Heart left ventricle (tissue), 16 donors: ENCODE measurements at places on chromosomes 7 and 10. TPM values are rescaled to one million over a fixed set of nuclear protein-coding genes. Genes with fewer than 3 reads are reported as not detected.

DNA sequence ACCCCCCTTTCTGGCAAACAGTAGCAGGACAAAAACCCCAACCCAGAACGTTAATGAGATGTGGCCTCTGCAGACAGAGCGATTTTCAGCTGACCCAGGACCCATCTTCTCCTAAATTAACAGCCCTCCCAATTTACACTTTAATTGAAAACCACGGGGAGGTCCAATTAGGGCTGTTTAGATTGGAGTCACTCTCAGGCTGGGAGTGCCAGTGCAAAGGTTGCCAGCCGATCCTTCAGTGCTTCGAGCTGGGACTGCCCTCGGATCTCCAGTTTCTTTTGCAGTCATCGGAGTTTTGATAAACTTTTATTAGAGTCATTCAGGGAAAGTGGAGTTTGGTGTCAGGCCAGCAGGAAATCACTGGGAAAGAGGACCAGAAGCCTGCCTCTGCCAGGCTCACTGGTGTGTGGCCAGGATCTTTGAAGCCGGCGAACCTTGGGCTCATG is 108.0 kb downstream of the DOCK1 start:
- DNase-seq: no peak

- no peak for DNase-seq
Observed at GRCh38 chr7:9863545-9863944, 1110.1 kb upstream of the PHF14 start.

- peak; percentile 79 for DNase-seq
Observed at GRCh38 chr7:45917658-45918057, 3.4 kb downstream of the IGFBP3 start.

DNA sequence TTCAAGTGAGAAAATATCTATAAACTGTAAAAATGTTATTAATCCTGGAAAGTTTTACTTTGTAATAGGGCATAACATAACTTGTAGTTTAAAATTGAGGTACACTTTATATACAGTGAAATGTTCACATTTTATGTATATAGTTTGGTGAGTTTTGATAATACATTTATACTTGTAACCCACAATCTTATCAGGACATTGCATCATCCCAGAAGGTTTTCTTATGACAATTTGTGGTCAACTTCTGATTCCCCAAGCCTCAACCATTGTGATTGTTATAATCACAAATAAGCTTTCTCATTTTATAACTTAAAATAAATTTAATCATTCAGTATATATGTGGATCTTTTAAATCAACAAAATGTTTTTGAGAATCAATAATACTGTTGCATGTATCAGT is 151.1 kb downstream of the TFPI2 start:
- DNase-seq: no peak

DNA sequence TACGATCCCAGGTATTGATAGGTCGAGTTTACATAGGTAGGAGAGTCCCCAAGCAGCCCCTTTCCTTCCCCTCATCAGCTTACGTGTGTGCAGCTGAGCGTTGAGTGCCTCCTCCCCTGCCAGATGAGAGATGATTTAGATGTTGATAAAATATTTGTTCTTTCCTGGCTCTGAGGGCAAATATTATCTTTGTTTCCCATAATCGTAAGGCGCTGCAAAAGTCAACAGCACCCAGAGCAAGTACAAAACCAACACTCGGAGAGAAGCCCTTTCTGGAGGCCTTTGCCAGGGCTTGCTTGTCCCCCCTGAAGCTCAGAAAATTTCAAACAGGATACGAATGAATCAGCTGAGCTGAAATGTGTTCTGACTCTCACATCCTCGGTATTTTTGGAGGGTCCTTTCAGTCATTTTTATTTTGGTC is 683.2 kb downstream of the LRMDA start:
- no peak for DNase-seq

GRCh38 chr10:113997428-113997827 is 46.2 kb upstream of the ADRB1 start:
- DNase-seq: no peak

GRCh38 chr7:48446721-48447120 is 275.5 kb downstream of the ABCA13 start:
- DNase-seq: no peak

GRCh38 chr10:98533746-98534445 is 87.2 kb upstream of the HPS1 start:
- DNase-seq: no peak

- no peak for DNase-seq
Observed at GRCh38 chr7:82141427-82141826, 302.1 kb downstream of the CACNA2D1 start.

- no peak for DNase-seq
Observed at GRCh38 chr10:75712242-75712880, 280.9 kb downstream of the LRMDA start.

GRCh38 chr7:130874071-130874915 is 140.3 kb upstream of the KLF14 start:
- DNase-seq: no peak

DNA sequence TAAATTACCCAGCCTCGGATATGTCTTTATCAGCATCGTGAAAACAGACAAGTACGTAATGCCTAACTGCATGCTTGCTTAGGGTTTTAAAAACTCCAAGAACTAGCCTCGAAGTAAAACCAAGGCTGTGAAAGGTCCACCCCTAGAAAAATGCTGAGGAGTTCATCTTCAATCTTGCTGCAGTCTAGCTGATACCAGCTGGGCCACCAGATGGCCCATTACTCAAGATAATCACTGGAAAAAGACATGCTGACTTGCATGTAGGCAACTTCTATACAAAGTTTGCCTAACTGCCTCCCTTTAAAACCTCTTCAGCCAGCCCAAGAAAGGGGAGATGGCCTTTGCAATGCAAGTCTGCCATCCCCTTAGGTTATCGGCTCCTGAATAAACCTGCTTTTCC is 614.1 kb downstream of the GALNT17 start:
- DNase-seq: no peak

- no peak for DNase-seq
Observed at GRCh38 chr10:35642793-35643114, 658 bp upstream of the FZD8 start.

GRCh38 chr10:69721690-69722310 is 79.9 kb upstream of the COL13A1 start:
- peak; percentile 92 for DNase-seq

- DNase-seq: no peak
Observed at GRCh38 chr10:57218382-57218781, 857.3 kb upstream of the ZWINT start.

- DNase-seq: no peak
Observed at GRCh38 chr7:142420554-142421362, 162.9 kb upstream of the PRSS58 start.

GRCh38 chr7:2691011-2691707 is 3.2 kb downstream of the AMZ1 start:
- DNase-seq: no peak

- peak; percentile 33 for DNase-seq
Observed at GRCh38 chr7:90222811-90223725, 11.5 kb downstream of the STEAP2 start.

- DNase-seq: peak; percentile 27
Observed at GRCh38 chr10:73413108-73413527, 740 bp downstream of the ANXA7 start.

DNA sequence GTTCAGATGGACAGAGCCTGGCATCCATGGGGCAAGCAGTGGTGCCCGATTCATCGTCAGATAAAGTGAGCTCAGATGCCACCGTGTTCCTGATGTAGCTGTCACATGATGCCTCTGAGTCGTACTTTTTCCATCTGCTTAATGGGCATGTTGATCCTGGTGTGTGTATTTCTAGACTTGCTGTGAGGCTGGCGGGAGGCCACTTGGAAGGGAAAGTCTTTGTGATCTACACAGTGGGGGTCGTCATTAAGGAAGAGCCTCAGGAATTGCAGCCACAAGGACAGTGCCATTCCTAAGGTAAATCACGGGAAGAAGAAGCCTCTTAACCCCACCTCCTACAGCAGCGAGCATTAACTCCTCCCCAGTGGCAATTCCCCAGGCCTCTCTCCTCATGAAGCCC is 63.0 kb downstream of the RGS10 start:
- no peak for DNase-seq

DNA sequence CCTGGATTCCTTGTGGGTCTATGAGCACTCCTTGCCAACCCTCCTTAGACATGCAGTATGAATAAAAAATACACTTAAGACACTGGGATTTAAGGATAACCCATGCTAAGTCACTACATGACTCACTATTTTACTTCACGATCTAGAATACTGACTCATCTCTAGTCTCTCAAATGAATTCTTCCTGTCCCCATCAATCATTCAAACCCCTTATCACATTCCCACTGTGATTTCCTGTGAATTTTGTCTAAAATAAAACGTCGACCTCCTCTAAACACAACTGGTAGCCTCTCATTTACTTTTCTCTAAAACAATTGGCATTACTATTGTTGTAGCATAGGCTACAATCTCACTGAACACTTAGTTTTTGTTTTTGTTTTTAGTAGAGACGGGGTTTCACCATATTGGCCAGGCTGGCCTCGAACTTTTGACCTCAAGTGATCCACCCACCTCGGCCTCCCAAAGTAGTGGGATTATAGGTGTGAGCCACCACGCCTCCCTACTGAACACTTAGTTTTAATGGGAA is 3.9 kb upstream of the IQUB start:
- no peak for DNase-seq

DNA sequence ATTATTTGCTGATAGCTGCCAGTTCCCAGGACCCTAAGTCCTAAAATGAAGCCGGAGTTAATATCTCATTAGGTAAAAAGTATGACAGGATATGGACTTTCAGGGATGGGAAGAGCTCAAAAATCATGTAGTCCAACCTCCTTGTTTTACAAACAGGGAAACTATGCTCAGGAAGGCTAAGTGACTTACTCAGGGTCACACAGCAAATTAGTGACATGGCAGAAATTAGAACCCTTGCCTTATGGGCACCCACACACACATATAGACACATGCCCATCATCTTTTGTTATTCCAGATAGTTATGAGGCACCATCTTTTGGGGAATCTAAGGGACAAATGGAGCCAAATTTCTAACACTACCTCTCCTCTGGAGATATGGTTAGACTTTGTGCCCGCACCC is 91.2 kb upstream of the ARID5B start:
- no peak for DNase-seq

- no peak for DNase-seq
Observed at GRCh38 chr7:111173990-111174389, 83.1 kb downstream of the LRRN3 start.

- no peak for DNase-seq
Observed at GRCh38 chr10:101107771-101108170, 23.3 kb upstream of the TLX1 start.

DNA sequence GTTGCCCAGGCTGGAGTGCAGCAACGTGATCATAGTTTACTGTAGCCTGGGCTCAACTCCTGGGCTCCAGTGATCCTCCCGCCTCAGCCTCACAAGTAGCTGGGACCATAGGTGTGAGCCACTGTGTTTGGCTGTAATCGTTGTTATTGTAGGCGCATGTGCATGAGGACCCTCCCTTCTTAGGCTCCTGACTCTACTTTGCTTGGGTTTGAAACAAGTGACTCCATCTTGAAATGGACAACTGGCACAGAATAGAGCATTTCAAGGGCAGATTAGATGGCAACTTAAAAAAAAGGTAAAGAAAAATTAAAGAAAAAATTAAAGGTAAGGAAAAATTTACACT is 15.4 kb upstream of the GIMAP8 start:
- DNase-seq: no peak

DNA sequence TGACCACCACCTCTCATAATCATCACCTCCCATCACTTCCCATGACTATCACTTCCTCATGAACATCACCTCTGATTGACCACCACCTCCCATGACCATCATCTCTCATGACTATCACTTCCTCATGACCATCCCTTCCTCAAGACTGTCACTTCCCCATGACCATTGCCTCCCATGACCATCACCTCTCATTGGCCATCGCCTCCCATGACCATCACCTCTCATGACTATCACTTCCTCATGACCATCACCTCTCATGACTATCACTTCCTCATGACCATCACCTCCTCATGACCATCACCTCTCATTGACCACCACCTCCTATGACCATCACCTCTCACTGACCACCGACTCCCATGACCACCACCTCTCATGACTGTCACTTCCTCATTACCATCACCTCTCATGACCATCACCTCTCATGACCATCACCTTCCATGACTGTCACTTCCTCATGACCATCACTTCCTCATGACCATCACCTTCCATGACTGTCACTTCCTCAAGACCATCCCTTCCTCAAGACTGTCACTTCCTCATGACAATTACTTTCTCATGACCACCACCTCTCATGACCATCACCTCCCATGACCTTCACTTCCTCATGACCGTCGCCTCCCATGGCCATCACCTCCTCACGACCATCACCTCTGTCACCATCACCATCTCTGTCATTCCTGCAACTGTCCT is 51.6 kb downstream of the PDGFA start:
- no peak for DNase-seq

- no peak for DNase-seq
Observed at GRCh38 chr10:59847326-59847725, 59.0 kb downstream of the CCDC6 start.

DNA sequence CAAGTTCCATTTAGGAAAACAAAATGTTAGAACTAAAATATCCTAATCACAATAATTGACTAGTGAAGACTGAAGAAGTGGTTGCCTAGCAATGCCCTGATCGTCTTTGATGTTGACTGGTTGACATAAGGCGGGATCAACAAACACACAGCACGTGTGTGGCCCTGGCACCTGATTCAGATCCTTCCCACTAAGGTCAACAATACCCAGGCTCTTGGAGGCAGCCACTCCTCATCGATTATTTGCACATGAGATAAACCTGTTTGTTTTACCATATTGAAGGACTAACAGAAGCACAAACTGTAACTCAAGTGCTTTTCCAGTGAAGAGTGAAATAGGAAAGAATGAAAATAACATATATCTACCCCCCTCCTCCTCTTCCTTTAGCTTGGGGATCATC is 15.6 kb downstream of the FANK1 start:
- DNase-seq: no peak

The CYTH3 gene
- polyA plus RNA-seq: 11.1 TPM

The PRKG1 gene
- polyA plus RNA-seq: 9.5 TPM

The NKX6-2 gene
- 0.27 TPM for polyA plus RNA-seq

The HOXA6 gene
- not detected for polyA plus RNA-seq

The LRRC18 gene
- not detected for polyA plus RNA-seq

The ZNF394 gene
- 13.9 TPM for polyA plus RNA-seq

The SLC39A12 gene
- not detected for polyA plus RNA-seq

The TMEM254 gene
- 8.1 TPM for polyA plus RNA-seq

The ATP5MK gene
- polyA plus RNA-seq: 1,301 TPM

The SPDYE1 gene
- polyA plus RNA-seq: not detected

The GTPBP10 gene
- 16.8 TPM for polyA plus RNA-seq

The TBX20 gene
- polyA plus RNA-seq: 30.8 TPM

The GPR15LG gene
- 0.11 TPM for polyA plus RNA-seq

The CHRM2 gene
- polyA plus RNA-seq: 25.9 TPM

The EBLN1 gene
- not detected for polyA plus RNA-seq

The UCN3 gene
- not detected for polyA plus RNA-seq

The PFKP gene
- polyA plus RNA-seq: 68.0 TPM

The TMEM184A gene
- 0.99 TPM for polyA plus RNA-seq

The C7orf25 gene
- polyA plus RNA-seq: 7.8 TPM

The IRF5 gene
- 1.2 TPM for polyA plus RNA-seq

The FGFBP3 gene
- polyA plus RNA-seq: 0.18 TPM

The CFAP46 gene
- 0.65 TPM for polyA plus RNA-seq

The INSIG1 gene
- 22.3 TPM for polyA plus RNA-seq

The DPP6 gene
- not detected for polyA plus RNA-seq

The INA gene
- polyA plus RNA-seq: not detected
